ENCODE measurements at places on chromosomes 7 and 10. TPM values are rescaled to one million over a fixed set of nuclear protein-coding genes. Genes with fewer than 3 reads are reported as not detected.

The CYP3A4 gene
- total RNA-seq, result 0.26 TPM

The CTTNBP2 gene
- 6.1 TPM for total RNA-seq

The OR2A14 gene
- not detected for total RNA-seq

DNA sequence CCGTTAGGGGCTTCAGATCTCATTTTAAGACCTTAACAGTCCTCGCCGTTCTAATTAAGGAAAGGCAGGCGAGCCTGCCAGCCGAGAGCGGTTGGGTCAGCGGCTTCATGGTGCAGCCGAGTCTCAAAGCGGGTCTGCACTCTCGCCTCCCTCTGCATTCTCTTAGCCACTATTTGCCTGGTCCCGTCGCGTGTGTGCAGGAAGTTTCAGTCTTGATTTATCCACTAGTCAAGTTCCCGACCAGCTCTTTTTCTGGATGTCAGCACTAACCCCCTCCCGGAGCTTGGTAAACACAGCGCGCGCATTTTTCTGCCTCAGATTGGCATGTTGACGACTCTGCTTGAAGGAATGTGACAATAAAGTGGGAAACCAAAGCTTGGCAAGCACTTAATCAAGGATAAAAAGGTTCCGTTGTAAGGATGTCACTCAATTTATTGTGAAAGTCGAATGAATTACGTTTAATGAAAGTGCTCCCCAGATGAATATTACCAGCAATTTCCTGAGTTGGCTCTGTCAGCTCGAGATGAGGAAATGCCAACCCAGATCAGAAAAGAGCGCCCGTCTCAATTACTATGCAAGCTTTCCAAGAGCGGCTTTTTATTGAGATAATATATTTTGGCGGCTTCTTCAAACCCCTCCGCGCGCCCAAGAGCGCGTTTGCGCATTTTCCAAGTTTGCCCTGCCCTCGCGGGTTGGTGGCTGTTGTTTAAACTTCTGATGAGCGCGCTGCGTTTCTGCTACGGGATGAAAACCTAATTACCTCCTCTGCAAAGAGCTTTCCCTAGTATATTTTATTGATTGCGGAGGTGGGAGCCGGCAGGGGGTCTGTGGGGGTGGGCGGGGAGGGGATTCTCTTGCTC, 7.9 kb downstream of the NXPH1 start:
- DNase-seq, result no peak

DNA sequence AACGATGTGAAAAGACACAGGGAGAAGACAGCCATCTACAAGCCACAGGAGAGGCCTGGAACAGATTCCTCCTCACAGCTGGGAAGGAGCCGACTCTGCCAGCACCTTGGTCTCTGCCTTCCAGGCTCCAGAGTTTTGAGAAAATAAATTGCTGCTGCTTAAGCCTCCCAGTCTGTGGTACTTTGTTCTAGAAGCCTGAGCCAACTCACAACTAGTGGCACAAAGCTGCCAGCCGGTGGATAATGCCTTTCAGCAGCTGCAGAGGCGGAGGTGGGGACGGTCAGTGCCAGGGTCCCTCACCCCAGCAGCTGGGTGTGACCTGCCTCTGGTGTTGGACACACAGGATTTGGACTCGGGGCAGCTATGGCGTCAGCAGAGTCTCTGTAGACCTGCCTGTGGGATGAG, 255.4 kb upstream of the PITRM1 start:
- no peak for DNase-seq

DNA sequence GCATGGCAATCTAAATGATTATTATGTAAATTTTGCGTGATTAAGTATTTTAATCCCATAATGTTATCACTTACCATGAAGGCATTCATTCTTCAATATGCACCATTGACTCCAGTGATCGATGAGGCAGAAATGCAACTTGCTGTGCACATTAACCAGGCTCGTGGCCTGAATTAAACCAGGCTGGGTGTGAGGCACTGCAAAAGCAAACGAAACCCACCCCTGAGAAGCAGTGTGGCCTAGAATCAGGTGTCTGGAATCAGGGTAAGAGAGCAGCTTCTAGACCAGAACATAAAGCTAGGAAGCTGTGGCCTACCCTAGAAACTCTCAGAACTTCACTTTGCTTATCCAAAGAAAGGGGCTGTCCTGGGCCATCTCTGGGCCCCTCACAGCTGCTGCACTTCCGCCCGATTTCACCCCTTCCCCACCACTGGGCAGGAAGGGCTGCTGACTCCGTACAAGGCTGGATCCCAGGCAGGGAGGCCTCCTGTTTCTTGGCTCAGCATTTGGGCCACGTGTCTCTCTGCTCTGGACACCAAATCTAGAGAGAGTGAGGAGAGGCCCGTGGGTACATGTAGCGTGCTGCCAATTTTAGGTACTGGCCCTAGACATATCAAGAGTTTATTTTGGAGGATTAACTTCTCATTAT, 4.4 kb downstream of the PTPRE start:
- no peak for DNase-seq
